ENCODE measurements at places on chromosomes 3 and 15. TPM values are rescaled to one million over a fixed set of nuclear protein-coding genes. Genes with fewer than 3 reads are reported as not detected.

- DNase-seq = no peak
Observed at GRCh38 chr3:541062-541801, 344.7 kb downstream of the CHL1 start.

GRCh38 chr3:37257581-37257980, 83.2 kb upstream of the LRRFIP2 start:
- no peak for DNase-seq

The CLDN18 gene
- total RNA-seq = not detected

DNA sequence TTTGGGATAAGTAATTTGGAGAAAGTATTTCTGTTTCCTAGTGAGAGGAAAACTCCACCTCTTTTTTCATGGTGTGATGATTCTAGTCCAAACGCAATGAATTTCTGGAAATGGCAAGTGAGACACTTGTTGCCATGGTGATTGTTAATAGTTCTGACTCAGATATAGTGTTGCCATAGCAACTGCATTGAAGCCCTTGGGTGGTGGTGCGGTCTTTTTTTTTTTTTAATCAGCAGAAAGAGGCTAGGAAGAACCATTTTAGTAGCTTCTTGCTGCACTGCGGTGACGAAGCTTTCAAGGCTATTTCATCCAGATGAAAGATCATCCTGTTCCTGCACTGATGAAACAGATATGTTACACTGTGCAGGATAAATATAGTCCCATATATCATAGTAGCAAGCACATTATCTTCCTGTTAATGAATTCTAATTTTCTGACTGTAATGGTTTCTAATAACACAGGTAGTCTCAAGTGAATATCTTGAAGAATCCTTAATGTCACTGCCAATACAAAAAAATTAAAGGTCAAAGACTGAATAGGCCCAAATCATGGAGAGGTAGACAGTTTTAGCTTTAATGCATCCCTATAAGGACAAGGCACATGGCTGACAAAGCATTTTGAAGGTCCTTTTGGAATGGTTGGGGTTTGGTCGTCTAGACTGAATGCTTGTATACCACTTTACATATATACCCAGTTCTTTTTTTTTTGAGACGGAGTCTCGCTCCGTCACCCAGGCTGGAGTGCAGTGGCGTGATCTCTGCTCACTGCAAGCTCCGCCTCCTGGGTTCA, 125.1 kb upstream of the ZBTB20 start:
- no peak for DNase-seq
